ENCODE measurements at places on chromosomes 3 and 15. TPM values are rescaled to one million over a fixed set of nuclear protein-coding genes. Genes with fewer than 3 reads are reported as not detected.
A peak's percentile ranks its signal among the peaks of the same experiment; 100 is the strongest.

DNA sequence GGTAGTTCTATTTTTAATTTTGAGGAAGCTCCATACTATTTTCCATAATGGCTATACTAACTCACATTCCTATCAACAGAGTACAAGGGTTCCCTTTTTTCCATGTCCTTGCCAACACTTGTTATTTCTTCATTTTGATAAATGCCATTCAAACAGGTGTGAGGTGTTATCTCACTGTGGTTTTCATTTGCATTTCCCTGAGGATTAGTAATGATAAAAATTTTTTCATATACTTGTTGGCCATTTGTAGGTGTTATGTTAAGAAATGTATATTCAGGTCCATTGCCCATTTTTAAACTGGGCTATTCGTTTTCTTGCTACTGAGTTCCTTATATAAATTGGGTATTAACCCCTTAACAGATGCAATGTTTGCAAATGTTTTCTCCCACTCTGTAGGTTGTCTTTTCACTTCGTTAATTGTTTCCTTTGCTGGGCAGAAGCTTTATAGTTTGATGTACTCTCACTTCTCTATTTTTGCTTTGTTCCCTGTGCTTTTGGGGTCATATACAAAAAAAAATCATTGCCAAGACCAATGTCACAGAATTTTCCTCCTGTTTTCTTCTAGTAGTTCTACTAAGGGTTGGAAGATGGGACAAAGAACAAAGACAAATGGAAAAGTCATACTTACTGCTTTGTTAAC is 11.0 kb upstream of the VPS39 start:
- no peak for DNase-seq
- H3K4me1 ChIP-seq, result no peaks in the 10 kb centered on the region
- H3K27me3 ChIP-seq, result no peaks in the 10 kb centered on the region

The CHST13 gene
- total RNA-seq, result 19.7 TPM

DNA sequence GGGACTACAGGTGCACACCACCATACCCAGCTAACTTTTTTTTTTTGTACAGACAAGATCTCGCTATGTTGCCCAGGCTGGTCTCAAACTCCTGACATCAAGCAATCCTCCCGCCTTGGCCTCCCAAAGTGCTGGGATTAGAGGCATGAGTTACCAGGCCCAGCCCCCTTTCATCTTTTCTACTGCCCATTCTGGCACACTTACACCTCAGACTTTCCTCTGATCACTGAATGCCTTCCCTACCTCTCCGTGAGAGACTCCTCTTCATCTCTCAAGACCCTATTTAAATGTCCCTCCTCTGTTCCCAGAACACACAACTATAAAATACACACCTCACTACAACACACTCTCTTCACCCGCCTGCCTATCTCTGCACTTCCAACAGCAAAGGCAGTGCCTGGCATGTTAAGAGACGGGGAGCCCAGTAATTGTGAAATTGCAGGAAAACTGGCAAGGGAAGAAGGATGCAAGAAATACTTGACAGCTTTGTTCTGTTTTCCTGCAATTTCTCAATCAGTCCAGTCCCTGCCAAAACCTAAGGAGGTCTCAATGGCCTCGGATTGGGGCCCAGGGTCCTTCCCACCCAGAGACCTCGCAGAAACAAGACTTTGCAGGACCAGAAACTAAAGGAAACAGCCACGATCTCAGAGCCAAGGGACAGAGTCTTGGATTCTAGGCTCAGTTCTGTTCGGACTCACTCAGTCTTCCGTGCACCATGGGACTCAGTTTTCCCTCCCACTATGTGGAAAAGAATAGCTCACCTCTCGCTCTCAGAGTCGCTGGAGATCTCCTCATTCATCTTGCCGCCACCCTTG is 849 bp downstream of the RRP9 start:
- H3K36me3 ChIP-seq, result peaks cover 30% of the 10 kb centered on the region
- H3K27me3 ChIP-seq, result no peaks in the 10 kb centered on the region
- DNase-seq, result peak; percentile 25
- peak overlapping the region; percentile 79 for H3K4me3 ChIP-seq

The SLC28A2 gene
- 0.19 TPM for total RNA-seq

DNA sequence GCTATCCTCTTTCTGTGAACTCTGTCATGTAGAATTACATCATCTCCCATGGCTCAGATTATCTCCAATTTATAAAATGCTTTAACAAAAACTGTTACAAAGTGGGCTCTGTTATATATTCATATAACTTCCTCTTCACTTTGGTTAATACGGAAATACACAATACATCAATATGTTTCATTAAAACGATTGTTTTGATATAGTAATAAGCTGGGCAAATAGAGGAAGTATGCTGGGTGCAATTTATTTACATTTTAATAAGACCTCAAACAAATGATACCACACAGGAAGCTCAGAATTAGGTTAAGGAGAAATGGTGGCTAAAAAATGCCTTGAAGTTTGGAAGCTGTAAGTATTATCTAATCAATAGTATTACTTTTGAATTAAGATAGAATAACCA is 331.0 kb downstream of the ZBTB20 start:
- no peak overlapping the region for H3K27ac ChIP-seq
- DNase-seq, result no peak
- H3K36me3 ChIP-seq, result no peaks in the 10 kb centered on the region
- H3K4me1 ChIP-seq, result peaks cover under 1% of the 10 kb centered on the region
- H3K27me3 ChIP-seq, result no peaks in the 10 kb centered on the region
- H3K4me3 ChIP-seq, result no peak overlapping the region
